ENCODE measurements at places on chromosomes 16 and 17.

DNA sequence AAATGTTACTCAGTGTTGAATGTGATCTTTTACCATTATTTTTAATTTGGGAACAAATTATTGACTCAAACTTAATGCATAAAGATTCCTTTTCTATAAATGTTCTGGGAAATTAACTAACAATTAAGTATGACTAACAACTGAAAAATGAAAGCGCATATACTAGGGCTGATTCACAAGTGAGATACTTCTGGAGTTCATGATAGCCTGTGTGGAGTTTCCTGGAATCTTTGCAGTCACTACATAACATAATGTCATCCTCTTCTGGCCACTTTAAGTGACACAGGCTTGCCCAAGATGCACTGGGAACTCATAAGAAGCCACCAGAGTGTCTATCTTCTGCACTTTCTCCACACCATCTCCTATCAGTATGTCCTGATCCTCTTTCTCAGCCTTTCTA lies 450.3 kb upstream of the CDH11 start:
- DNase-seq, result peak; percentile 77

DNA sequence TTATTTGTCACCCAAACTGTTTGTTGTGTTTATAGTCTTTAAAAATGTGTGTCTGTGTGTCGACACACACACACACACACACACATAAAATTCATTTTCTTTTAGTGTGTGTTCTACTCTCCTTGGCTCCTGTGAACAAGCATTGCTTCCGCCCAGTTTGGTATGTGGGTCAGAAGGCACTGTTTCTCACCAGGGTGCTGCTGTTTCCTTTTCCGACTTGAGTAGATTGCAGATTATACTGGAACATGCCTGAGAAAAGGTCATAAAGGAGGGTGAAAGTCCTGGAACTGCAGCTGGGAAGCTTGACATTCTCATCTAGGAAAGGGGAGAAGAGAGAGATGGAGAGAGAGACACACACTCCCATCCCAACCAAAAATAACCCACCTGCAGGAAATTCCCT lies 330.3 kb downstream of the BCAS3 start:
- DNase-seq, result no peak

DNA sequence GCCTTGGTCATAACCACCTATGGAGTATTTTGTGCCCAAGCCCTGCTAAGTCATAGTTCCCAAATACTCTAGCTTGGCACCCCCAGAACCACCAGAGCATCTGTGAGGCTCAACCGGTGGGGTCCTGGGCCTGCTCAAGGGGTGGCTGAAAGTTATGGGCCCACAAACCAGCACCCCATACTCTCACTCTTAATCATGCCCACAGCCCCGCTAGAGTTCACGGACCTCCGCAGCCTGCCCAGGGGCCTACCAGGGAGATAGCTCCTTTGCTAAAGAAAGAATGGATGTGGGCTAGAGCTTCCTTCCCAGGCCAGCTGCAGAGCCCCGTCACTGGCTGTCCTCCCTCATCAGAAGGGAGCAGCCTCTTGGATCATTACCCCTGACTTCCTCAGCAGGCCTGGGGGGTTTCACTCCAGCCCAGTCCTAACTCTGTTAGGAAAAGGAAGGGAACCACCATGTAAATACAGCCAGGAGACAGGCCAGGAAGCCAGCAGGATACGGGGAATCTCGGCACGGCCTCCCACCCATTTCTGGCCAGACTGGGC lies 1.4 kb downstream of the GIT1 start:
- DNase-seq, result no peak

GRCh38 chr16:27228045-27228444 lies 24.7 kb downstream of the KDM8 start:
- no peak for DNase-seq

DNA sequence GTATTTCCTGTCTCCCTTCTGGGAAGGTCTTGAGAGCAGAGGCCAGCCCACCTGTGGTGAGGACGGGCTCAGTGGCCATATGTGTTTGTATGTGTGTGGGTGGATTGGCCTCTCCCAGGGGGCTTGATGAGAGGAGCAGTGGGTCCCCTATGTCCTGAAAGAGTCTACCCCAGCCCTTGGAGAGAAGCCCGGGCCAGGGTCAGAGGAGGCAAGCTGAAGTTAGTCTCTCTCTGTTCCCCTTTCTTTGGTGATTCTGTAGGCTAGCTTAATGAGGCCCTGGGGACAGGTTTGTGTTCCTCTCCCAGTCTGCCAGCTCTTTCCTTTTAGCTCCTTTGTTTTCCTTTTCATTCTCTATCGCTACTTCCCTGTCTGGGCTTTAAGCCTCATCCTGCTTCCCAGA lies 23.8 kb upstream of the NFATC3 start:
- DNase-seq, result no peak

GRCh38 chr17:62675260-62675659 lies 47.8 kb downstream of the MRC2 start:
- DNase-seq, result no peak

DNA sequence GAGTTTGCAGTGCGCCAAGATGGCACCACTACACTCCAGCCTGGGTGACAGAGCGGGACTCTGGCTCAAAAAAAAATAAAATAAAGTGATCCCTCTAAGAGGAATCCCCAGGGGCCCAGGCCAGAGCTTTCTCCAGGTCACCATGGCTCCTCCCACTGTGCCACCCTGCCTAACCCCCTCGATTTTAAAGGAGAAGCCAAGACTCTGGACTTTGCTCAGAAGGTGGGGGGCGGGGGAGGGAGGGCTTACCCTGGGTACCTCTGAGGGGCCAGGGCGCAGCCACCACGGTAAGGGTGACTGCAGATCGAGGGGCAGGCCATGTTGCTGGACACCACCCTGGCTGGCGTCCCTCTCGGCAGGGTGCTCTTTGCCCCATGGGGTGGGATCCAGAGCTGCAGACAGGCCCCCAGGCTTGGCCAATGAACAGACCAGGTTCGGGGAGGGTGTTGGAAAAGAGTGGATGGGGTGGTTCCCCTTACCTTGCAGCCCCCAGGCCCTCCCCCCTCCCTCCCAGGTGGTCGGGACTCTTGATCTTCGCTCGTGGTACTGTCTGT lies 455 bp upstream of the GRB7 start:
- no peak for DNase-seq

GRCh38 chr17:17326275-17326875 lies 23.2 kb downstream of the NT5M start:
- DNase-seq, result no peak

DNA sequence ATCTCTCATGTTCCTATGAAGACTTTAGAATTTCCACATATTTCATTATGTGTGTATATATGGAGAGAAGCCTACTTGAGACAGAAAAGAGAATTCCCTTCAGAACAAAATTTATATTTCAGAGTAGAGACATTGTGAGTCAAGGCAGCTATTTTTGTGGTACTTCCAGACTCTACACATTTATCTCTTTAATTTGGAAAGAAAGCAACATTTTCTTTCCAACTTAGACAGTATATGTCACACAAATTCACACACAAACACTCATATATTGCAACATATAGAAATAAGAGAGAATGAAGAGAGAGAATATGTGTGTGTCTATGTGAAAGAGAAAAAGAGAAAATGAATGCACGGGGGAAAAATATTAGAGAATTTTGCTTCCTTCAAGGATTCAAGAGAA lies 158.8 kb downstream of the CDH8 start:
- DNase-seq, result no peak

DNA sequence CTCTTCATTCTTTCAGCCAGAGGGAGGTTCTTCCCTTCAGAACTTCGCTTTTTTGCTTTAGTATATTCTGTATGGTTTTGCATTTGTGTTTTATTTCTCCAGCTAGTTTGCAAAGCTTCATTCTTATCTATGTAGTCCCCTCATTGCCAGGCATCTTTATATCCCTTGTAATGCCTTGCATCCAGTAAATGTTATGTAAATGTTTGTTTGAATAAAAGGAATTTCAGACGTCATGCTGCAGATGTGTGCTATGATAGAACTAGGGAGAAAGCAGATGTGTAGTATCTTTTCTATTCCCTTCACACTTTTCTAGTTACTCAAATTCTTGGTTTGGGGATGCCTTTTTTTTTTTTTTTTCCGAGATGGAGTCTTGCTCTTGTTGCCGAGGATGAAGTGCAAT lies 62.6 kb upstream of the RASL10B start:
- DNase-seq, result no peak

- DNase-seq, result no peak
Measured at GRCh38 chr17:35733366-35733765, 1.9 kb downstream of the RASL10B start.

GRCh38 chr17:13540546-13540945 lies 61.2 kb downstream of the HS3ST3A1 start:
- no peak for DNase-seq

- no peak for DNase-seq
Measured at GRCh38 chr17:57524839-57525568, 220.1 kb downstream of the CCDC182 start.

- DNase-seq, result no peak
Measured at GRCh38 chr17:58382108-58382871, 30.3 kb upstream of the SUPT4H1 start.

DNA sequence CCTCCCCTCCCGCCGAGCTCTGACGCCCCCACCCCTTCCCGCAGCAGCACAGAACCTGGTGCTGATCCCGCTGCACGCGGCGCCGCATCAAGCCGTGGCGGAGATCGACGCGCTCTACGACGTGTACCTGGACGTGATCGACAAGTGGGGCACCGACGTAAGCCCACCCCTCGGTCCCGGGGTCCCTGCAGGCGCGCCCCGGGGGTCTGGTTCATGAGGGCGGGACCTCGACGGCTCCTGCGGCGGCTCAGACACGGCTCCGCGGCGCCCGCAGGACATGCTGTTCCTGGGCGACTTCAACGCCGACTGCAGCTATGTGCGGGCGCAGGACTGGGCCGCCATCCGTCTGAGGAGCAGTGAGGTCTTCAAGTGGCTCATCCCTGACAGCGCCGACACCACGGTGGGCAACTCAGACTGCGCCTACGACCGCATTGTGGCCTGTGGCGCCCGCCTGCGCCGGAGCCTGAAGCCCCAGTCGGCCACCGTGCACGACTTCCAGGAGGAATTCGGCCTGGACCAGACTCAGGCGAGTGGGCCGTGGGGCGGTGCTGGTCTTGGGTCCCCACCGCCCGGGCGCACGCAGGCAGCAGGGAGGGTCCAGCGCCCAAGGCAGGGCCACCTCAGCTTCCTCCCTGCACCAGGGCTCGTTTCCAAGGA lies 1.4 kb downstream of the DNASE1L2 start:
- DNase-seq, result no peak

DNA sequence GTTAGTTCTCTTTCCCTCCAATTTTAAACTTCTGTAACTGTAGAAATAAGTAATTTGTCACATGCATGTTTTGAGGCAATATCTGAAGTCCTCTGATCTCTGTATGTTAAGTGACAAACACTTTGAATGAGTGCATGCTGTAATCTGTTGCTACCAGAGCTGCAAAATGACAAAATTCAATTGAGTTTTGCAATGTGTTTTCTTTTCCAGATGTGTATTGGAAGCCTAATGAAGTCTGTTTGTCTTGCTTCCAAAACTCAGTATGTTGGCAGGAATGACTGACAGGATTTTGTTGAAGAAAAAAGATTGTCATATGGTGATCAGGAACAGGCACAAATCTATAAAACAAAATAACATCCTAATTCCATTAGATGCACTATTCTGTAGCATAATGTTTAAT lies 561.6 kb upstream of the CDH8 start:
- DNase-seq, result no peak

DNA sequence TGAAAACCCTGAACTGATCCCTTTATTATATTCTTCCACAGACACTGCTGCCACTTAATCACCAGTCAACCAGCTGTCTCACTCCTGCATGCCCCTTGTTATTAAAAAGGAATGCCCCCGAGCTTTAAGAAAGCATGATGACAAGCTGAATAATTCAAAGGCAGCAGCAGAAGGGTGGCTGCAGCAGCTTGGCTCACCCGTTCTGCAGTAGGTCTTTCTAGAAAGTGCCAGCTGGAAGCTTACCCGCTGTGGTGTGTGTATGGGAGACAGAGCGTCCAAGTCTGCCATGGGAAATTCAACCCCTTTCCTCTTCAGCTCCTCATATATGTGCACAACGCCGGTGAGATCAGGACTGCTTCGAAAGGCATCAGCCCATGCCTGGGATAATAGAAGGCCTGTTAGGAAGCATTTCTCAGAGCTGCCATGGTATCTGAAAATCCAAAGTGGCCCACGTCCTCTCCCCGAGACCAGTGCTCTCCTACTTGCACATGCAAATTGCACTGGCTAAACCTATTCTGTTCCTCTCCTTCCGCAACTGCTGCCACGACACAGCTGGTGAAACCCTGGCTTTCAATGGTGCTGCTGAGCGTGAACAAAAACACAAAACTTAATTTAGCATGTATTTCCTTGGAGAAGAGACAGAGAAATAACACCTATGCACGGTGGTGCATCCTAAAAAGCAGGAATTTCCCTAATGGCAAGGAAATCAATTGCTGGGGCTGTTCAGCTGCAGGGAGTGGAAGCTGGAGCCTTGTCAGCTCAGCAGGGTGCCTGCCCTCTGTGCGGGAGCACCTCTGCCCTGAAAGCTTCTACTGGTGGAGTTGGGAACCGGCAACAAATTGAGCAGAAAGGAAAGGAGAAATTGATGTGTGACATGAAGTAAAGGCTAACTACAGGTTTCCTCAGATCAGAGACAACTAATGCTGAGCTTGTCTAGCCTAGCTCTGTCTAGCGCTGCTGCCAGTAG lies 47.9 kb upstream of the SREBF1 start:
- no peak for DNase-seq

DNA sequence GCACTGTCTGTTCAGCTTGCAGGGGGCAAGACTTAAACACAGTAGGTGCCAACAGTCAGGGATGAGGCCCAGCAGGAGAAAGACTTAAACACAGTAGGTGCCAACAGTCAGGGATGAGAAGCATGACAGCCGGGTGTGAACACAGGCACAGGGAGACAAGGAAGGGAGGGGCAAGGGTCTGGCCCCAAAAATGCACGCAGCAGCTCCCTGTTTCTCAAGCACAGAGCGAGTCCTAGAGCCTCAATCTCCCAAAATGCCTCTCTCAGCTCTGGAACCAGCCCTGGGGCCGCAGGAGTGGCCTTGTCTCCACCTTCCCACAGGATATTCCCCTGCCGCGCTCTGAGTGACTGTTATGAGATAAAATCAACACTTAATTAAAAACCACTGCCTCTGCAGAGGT lies 66.4 kb downstream of the DYNLRB2 start:
- no peak for DNase-seq

- DNase-seq, result no peak
Measured at GRCh38 chr17:73069841-73070240, 22.6 kb downstream of the SLC39A11 start.

Measured in BJ (cell line).